ENCODE measurements at places on chromosomes 16 and 17.
A peak's percentile ranks its signal among the peaks of the same experiment; 100 is the strongest.

- peak; percentile 16 for DNase-seq
Measured at GRCh38 chr17:67995570-67996263, 552 bp downstream of the C17orf58 start.

- DNase-seq, result no peak
Measured at GRCh38 chr16:14450846-14451245, 179.2 kb downstream of the PARN start.

- no peak for DNase-seq
Measured at GRCh38 chr16:82059161-82059982, 24.3 kb downstream of the HSD17B2 start.

- no peak for DNase-seq
Measured at GRCh38 chr16:25922438-25922837, 230.7 kb downstream of the HS3ST4 start.

- DNase-seq, result no peak
Measured at GRCh38 chr16:72159386-72159785, 12.6 kb downstream of the PMFBP1 start.

GRCh38 chr17:10060526-10060925, 137.9 kb downstream of the GAS7 start:
- DNase-seq, result no peak

GRCh38 chr16:82957212-82957611, 330.4 kb downstream of the CDH13 start:
- DNase-seq, result no peak

DNA sequence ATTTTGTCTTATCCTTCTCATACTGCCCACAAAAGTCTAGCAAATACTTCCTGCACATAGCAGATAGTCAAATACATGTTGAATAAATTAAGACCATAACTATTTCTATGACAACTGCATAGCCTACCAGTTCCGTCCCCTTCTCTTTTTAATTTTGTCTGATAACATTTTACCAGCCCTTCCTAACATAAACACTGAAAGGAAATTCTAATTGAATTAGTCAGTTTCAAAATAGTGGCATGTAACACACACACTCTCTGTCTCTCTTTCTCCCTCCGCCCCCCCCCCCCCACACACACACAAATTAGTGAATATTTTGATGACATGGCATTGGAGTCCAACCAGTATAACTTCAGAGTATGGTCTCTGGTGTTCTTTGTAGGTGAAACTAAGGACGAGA, 41.8 kb downstream of the TNRC6C start:
- no peak for DNase-seq

GRCh38 chr16:29678691-29679267, at the start of gene QPRT:
Gene QPRT (plus strand): TSS chr16:29679180. CDS start chr16:29679198, 18 bp downstream.
- peak; percentile 64 for DNase-seq

DNA sequence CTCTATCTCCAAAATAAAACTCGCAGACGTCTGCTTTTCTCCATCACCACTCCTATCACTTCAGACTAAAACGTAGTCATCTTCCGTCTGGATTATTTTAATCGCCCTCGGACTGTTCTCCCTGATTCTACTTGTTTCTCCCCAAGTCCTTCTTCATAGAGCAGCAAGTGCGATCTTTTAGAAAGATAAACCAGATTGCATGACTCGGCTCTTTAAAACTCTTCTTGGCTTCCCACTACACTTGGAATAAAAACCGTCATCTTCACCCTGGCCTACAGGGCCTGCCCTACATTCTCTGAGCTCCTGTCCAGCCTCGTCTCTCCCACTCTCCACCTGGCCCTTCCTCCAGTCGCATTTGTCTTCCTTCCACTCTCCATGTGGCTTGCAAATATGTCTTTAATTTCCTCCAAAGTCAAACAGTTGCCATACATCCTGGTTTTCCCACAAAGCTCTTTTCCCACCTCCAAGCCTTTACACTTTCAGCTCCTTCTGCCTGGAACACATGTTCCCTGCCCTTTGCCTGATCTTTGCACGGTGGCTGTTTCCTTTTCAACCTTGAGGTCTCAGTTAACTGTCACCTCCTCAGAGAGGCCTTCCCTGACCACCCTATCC, 70.5 kb upstream of the DHX40 start:
- no peak for DNase-seq

Data from suppressor macrophage (primary cell).